ENCODE measurements at places on chromosomes 3 and 15. TPM values are rescaled to one million over a fixed set of nuclear protein-coding genes. Genes with fewer than 3 reads are reported as not detected.

The HDC gene
- polyA plus RNA-seq, result 2.1 TPM

DNA sequence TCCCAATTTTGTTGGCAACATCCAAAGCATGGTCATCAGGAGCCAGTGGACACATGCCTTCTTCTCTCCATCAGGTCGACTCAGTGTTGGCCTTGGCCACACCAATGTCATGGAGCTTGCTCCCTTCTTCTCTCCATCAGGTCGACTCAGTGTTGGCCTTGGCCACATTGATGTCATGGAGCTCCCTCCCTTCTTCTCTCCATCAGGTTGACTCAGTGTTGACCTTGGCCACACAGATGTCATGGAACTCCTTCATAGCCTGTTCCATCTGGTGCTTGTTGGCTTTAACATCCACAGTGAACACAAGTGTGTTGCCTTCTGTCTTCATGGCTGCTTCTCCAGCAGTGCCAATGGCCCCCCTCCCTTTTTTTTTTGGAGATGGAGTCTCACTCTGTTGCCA lies 70.2 kb downstream of the TMEM44 start:
- H3K4me3 ChIP-seq, result no peak overlapping the region
- DNase-seq, result no peak
- no peak overlapping the region for H3K27ac ChIP-seq

The RTP3 gene
- polyA plus RNA-seq, result not detected

- no peaks in the 10 kb centered on the region for H3K36me3 ChIP-seq
- DNase-seq, result no peak
- no peak overlapping the region for H3K27ac ChIP-seq
- no peaks in the 10 kb centered on the region for H3K4me1 ChIP-seq
- H3K4me3 ChIP-seq, result no peak overlapping the region
- H3K27me3 ChIP-seq, result no peaks in the 10 kb centered on the region
These were observed 8.1 kb upstream of the CLDN11 start for GRCh38 chr3:170410428-170411029.

- no peak for DNase-seq
- H3K27ac ChIP-seq, result no peak overlapping the region
- H3K4me1 ChIP-seq, result peaks cover 24% of the 10 kb centered on the region
These were observed 8.4 kb downstream of the ACOX2 start for GRCh38 chr3:58528629-58529028.

The CD200 gene
- 49.5 TPM for polyA plus RNA-seq

- peaks cover 4% of the 10 kb centered on the region for H3K4me1 ChIP-seq
- H3K4me3 ChIP-seq, result no peak overlapping the region
- no peaks in the 10 kb centered on the region for H3K36me3 ChIP-seq
- no peak for DNase-seq
These were observed 4.0 kb downstream of the LPP start for GRCh38 chr3:188157971-188158370.

DNA sequence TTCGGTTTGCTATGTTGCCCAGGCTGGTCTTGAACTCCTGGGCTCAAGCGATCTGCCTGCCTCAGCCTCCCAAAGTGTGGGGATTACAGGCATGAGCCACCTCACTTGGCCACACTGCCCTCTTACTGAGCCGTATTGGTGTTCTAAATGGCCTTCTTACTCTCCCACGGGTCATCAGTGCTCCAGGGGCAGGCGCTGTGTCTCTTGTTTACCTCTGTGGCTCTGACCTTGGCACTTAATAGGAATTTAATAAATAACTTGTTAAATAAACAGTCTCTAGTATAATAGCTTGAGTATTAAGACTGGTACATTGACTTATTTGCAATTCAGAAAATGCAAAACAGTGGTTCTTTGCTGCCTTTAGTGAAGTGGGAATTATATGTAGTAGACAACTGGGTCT lies 13.7 kb downstream of the FLNB start:
- peaks cover 31% of the 10 kb centered on the region for H3K4me1 ChIP-seq
- DNase-seq, result no peak
- no peak overlapping the region for H3K4me3 ChIP-seq
- H3K36me3 ChIP-seq, result no peaks in the 10 kb centered on the region

GRCh38 chr15:65110676-65111292 lies 4.2 kb downstream of the UBAP1L start:
- peaks cover 49% of the 10 kb centered on the region for H3K36me3 ChIP-seq
- no peak overlapping the region for H3K4me3 ChIP-seq
- no peak overlapping the region for H3K27ac ChIP-seq
- no peaks in the 10 kb centered on the region for H3K4me1 ChIP-seq
- H3K27me3 ChIP-seq, result no peaks in the 10 kb centered on the region

The NTRK3 gene
- polyA plus RNA-seq, result 7.1 TPM

The DYNLT2B gene
- 23.5 TPM for polyA plus RNA-seq

The P3H2 gene
- 42.3 TPM for polyA plus RNA-seq

- H3K27ac ChIP-seq, result no peak overlapping the region
- peaks cover 22% of the 10 kb centered on the region for H3K27me3 ChIP-seq
- H3K36me3 ChIP-seq, result no peaks in the 10 kb centered on the region
- H3K4me1 ChIP-seq, result no peaks in the 10 kb centered on the region
- DNase-seq, result no peak
- H3K4me3 ChIP-seq, result no peak overlapping the region
These were observed 146.2 kb downstream of the LMLN start for GRCh38 chr3:198106265-198106664.

DNA sequence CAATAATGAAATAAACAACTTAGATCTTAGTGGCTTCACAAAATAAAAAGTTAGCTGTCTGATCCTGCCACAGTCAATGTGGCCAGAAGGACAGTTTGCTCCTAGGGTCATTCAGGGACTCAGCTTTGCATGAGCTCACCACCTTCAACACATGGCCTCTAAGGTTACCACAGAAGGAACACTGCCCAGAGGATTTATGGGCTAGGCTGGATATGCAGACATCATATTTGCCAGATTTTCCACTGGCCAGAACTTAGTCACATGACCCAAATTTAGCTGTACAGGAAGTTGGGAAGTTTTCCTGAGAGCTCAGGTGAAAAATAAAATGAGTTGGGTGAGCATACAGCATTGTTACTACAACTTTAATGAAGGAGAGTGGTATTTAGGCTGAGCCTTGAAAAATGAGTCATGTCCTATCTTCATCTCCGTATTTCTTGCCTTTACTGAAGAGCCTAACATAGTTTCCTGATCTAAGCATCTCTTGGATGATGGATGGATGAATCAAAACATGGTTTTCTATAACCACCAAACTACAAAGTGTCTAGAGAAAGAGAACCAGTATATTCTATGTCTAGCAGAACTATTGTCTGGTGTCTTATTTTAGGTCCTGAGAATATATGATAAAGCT lies 54.9 kb upstream of the TMEM108 start:
- H3K36me3 ChIP-seq, result no peaks in the 10 kb centered on the region
- no peak overlapping the region for H3K4me3 ChIP-seq
- DNase-seq, result no peak

DNA sequence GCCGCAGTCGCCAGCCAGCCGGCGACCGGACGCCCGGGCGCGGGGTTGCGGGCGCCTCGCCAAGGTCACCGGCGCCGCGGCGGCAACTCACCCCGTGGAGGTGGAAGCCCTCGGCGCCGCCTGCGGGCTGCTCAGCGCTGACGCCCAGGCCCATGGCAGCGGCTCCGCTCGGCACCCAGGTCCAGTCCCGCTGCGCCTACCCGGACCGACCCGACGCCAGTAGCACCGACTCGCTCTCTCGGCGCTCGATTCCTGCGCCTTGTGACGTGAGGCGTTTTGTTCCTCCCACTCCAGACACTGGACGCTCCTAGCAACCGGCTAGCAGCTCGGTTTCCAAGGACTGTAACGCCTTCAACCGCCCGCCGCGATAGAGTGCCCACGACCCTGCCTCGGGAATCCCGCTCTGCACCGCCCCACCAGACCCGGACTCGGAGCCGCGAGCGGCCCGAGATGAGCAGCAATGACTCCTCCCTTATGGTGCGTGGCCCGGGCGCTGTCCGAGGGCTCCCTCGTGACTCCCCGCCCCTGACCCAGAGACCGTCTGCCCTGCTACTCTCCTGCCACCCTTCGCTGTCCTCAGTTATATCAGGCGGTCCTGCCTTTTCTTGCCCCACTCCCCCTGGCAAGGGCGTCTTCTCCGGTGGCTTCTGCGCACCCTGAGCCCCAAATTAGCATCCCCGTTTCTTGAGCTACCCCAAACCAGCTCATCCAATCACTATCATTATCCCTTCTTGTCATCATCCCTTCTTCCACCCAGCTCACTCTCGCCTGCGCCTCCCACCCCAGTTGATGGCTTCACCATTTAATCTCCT lies at the start of the genes GORASP1 and TTC21A:
Gene GORASP1, minus strand, starts transcription at position 240 of the 812 bp plus-strand sequence. Its CDS starts 86 bp downstream, at position 154.
Gene TTC21A, plus strand, starts transcription at position 293 of the 812 bp plus-strand sequence. Its CDS starts 158 bp downstream, at position 451.
- H3K27ac ChIP-seq, result peak within 1 kb of the TSS; percentile 96
- peaks cover 56% of the 10 kb centered on the region for H3K4me1 ChIP-seq
- DNase-seq, result peak; percentile 95
- H3K27me3 ChIP-seq, result no peaks in the 10 kb centered on the region

- H3K4me1 ChIP-seq, result no peaks in the 10 kb centered on the region
- DNase-seq, result no peak
- no peak overlapping the region for H3K4me3 ChIP-seq
- no peaks in the 10 kb centered on the region for H3K27me3 ChIP-seq
- no peaks in the 10 kb centered on the region for H3K36me3 ChIP-seq
These were observed 35.3 kb upstream of the P2RY12 start for GRCh38 chr3:151419806-151420205.

DNA sequence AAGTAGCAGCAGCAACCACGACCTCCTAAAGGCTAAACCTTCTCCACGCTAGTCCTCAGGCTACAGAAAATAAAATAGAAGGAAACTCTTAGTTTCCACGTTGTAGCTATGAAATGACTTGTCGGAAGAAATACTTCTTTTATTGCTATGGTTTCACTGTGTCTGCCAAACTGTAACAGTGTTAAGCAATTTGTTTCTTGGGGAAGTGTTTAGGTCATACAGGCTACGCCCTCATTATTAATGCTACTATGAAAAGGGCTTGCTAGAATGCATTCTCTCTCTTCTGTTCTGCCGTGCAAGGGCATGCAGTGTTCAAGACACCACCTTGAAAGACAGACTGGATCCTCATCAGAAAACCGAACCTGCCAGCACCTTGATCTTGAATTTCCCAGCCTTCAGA lies 462.7 kb downstream of the PLOD2 start:
- H3K4me3 ChIP-seq, result no peak overlapping the region
- no peaks in the 10 kb centered on the region for H3K4me1 ChIP-seq
- H3K27me3 ChIP-seq, result no peaks in the 10 kb centered on the region
- no peak overlapping the region for H3K27ac ChIP-seq
- DNase-seq, result no peak

DNA sequence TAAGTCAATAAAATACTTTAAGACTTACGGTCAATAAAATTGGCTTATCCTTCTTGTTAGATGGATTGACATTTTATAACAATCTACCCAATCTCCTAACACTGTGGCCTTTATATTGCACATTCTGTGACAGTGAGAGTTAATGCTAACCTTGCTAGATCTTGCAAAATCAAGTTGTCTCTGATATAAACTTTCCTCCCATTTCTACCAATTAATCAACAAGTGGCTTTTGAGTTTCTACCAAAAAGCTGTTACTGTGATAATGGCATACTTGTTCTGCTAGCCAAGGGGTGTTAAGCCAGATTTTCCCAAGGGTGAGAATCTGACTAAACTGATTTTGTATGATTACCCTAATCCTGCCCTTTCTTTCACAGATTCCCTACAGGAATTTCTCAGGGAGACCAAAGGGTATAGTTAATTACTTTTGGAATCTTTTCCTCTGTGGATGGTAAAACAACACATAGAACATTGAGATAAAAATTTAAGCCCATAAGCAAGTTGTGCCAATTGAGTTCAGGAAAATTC lies 174.1 kb upstream of the SUCLG2 start:
- H3K4me1 ChIP-seq, result no peaks in the 10 kb centered on the region
- no peak for DNase-seq
- H3K27me3 ChIP-seq, result no peaks in the 10 kb centered on the region
- no peaks in the 10 kb centered on the region for H3K36me3 ChIP-seq

- peak overlapping the region; percentile 1 for H3K4me3 ChIP-seq
- no peak for DNase-seq
- no peak overlapping the region for H3K27ac ChIP-seq
These were observed 74.8 kb upstream of the POLG start for GRCh38 chr15:89409184-89410038.

DNA sequence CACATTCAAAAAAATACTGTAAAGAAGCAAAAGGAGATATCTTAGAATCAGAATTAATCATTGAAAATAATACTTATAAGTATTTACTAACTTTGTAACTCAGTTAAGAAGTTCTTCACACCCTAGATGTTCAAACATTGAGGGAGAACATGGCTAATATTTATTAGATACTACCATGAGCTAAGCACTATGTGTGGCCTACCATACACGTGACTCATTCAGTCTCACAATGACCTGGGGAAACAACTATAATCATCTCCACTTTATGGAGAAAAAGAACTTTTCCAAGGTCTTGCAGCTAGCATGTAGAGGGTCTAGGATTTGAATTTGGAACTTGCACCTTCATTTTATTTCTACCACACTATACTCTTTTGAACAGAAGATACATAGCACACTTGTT lies 361.9 kb upstream of the CFAP20DC start:
- no peaks in the 10 kb centered on the region for H3K4me1 ChIP-seq
- no peaks in the 10 kb centered on the region for H3K36me3 ChIP-seq
- no peaks in the 10 kb centered on the region for H3K27me3 ChIP-seq
- no peak for DNase-seq
- H3K4me3 ChIP-seq, result no peak overlapping the region

- no peak overlapping the region for H3K27ac ChIP-seq
- H3K4me3 ChIP-seq, result no peak overlapping the region
- no peak for DNase-seq
- H3K4me1 ChIP-seq, result peaks cover 14% of the 10 kb centered on the region
- H3K27me3 ChIP-seq, result no peaks in the 10 kb centered on the region
These were observed 78.1 kb upstream of the CGNL1 start for GRCh38 chr15:57298204-57298603.

DNA sequence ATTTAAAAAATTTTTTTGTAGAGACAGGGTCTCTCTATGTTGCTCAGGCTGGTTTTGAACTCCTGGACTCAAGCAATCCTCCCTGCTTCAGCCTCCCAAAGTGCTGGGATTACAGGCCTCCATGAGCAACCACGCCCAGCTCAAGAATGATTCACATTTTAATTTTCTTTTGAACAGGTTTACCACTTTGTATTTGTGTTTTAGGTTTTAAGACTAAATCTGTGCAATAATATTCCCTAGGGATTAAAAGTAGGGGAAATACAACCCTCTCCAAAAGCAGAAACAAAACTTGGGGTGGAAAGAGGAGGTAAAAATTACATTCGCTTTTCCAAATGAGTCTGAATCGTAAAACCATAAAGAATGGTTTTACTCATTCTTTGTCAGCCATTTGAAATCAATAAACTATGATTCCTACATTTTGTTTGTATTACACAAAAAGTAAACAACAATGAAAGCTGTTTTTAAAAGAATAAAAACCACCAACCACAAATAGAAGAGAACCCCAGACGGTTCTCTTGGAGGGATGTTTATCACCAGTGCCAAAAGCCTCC lies 37.8 kb downstream of the SLC24A1 start:
- H3K4me3 ChIP-seq, result no peak overlapping the region
- H3K27ac ChIP-seq, result no peak overlapping the region
- H3K4me1 ChIP-seq, result no peaks in the 10 kb centered on the region
- no peaks in the 10 kb centered on the region for H3K27me3 ChIP-seq

The TTLL13 gene
- 0.21 TPM for polyA plus RNA-seq

The CCDC39 gene
- 6.6 TPM for polyA plus RNA-seq

- H3K27me3 ChIP-seq, result no peaks in the 10 kb centered on the region
- no peak overlapping the region for H3K27ac ChIP-seq
- no peaks in the 10 kb centered on the region for H3K36me3 ChIP-seq
These were observed 4.5 kb downstream of the MELTF start for GRCh38 chr3:197024881-197025735.

The TEX9 gene
- 19.4 TPM for polyA plus RNA-seq

Data from left lung (tissue), 14 donors.